ENCODE measurements at places on chromosomes 1 and 21.

- peak; percentile 74 for DNase-seq
Measured at GRCh38 chr1:170309389-170310013, 163.7 kb downstream of the NTMT2 start.

- no peak for DNase-seq
Measured at GRCh38 chr1:223745731-223746130, 33.4 kb downstream of the CAPN2 start.

DNA sequence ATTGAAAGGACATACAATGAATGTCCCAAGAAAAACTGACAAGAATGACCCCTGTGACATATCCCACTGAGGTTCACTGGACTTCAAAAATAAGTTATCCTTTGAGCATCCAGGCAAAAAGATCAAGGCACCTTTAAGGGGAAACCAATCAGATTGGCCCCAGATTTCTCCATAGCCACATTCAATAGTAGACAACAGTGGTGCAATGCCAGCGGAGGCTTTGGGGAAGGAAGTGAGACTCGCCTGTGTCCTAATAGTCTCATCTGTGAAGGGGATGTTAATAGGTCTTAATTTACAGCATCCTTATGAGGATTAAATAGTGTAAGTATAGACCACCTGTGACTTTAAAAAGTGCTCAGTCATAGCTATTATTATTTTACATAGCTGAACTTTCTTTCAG lies 21.5 kb downstream of the RPL5 start:
- DNase-seq, result no peak

DNA sequence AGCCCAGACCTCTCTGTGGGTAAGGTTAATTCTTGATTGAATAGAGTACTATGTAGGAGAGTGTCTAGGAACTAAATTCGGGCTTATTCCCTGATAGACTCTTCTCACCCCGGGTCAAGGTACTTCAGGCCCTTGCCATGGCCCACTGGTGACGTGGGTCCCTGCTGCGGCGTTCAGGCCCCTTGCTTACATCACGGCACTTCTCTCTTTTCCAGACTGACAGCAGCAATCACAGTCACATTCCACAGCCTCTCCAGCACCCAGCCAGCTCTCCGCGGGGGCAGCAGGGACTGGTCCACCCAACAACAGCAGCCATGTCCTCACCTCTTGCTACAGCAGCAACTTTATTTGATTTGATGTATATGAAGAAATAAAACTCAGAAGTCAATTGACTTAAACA lies 401.2 kb upstream of the VAMP3 start:
- DNase-seq, result no peak

DNA sequence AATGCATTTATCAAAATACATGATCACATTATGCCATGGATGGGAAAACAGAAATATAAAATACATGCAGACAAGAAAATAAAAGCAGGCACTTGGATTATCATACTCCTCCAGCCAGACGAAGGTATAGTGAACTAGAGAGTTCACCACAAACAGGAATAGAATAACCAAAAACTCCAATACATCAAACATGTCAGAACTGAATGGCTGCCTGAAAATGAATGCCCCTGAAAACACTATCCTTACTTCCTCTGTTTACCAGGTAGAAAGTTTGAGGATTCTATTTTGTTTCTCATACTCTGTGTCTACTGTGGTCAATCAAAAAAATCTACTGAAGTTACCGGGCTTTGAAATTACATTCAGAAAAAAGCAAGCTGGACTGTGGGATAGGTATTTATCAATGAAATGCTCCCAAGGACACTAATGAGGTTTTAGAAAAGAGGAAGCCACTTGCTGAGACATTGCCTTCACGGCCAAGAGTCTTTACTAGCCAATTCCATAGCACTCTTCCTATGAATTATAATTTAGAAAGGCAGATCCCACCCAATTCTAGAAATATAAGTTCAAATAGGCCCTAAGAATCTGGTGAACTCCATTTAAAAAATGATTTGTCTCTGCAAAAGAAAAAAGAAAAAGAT lies 197.7 kb downstream of the SMYD3 start:
- no peak for DNase-seq

DNA sequence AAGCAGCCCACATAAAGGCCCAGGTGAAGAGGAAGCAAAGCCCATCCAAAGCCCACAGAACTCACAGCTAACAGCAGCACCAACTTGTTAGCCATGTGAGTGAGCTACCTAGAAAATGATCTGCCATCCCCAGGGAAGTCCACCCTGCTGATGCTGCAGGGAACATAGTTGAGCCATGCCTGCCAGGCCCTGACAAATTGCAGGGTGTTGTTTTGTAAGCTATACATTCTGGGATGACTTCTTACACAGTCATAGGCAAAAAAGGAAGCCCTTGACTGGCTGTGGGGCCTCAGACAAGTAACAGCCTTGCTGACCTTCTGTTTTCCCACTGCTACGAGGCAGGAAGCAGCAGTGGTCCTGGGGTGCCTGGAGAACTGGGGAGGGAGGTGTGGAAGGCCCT lies 262.7 kb downstream of the MATN1 start:
- DNase-seq, result no peak

- DNase-seq, result peak; percentile 76
Measured at GRCh38 chr1:23343221-23344110, 618 bp downstream of the HNRNPR start.

DNA sequence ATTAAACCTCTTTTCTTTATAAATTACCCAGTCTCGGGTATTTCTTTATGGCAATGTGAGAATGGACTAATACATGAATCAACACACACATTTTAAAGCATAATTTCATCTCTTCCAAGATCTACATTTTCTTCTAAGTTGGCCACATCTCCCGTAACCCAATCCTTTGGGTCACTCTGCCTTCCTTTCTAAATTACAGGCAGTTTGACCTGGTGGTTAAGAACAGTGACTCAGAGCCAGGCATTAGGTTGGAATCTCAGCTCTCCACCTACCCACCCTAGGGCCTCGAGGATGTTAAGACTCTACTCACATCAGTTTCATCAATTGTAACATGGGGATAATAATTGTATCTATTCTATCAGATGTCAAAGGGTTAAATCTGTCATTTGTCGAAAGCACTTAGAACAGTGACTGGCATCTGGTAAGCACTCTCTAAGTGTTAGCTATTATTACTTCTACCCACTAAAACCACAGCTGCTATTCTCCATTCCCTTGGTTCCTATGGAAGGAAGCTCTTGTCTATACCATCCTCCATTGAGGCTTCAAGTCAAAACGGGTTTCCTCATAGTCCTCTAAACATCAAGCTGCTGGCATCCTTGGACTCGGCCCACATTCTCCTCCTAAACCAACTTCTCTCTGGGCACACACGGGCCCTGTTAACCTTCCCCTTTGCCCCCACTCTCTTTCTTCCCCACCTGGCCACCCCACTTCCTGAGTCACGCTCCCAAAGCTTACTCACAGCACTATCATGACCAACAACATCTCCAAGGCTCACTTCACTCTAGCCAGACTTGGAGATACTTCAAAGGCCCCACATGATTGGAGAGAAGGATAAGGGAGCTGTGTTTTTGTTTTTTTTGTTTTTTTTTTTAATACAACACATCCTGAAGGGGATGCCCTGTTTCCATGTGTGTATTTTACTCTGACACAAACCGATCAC lies 116.9 kb downstream of the TGFBR3 start:
- peak; percentile 63 for DNase-seq

DNA sequence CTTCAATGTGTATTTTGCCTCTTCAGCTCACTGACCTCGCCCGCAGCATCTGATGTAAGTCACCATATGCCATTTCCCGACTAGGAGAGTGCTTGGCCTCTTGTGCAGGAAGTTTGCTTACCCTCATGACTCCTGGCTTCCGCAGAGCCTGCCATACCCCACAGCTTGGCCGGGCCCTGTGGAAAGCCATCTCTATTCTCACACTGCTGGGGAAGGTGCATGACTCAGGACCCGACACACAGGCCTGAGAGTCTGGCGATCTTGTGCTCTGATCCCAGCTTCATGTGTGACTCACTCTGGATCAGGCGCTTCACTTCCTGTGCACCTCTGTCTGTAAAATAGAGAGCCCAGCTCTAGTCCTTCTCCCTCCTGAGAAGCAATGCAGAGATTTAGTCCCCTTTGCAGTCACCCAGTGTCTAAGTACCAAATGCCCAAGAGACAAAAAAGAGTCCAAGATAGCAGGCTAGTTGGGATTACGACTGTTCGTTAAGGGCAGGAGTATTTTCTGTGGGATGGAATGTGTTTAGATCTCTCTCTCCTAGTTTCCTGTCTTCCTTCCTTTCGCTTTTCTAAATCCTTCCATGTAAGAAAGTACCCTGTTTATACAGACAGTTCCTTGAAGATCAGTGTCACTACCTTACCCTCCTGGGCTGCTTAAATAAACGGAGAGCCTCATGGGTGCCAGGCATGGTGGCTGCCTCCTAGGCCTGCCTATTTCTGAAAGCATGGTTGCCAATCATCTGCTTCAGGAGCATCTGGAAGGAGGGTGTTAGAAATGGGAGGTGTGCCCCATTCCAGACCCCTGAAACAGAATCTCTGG lies 62.8 kb upstream of the KIF26B start:
- DNase-seq, result peak; percentile 69

- DNase-seq, result no peak
Measured at GRCh38 chr1:183807549-183808168, 2.7 kb downstream of the RGL1 start.

DNA sequence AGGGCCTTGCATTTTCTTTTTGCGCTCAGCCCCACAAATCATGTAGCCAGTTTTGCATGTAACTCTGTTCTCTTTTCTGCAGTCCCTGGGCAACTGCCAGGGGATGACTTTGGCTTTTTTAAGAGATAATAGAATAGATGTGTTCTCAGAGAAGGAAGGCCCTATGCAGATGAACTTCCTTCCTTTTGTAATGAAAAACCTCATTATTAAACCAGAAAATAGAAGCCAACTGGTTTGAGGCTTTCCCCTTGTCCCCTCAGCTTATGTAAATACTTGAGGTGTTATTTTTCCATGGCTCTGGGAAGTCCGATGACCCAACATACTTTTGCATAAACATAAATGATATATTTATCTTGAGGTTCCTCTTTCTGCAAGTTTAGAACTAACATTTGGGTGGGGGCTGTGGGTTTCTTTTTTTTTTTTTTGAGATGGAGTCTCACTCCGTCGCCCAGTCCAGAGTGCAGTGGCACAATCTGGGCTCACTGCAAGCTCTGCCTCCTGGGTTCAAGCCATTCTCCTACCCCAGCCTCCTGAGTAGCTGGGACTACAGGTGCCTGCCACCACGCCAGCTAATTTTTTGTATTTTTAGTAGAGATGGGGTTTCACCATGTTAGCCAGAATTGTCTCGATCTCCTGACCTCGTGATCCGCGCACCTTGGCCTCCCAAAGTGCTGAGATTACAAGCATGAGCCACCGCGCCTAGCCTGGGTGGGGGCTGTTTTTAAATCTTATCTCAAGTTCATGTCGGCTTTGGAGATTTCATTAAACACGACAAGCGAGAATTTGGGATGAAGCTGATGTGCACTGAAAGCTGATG lies 14.4 kb upstream of the FCRL5 start:
- DNase-seq, result no peak

DNA sequence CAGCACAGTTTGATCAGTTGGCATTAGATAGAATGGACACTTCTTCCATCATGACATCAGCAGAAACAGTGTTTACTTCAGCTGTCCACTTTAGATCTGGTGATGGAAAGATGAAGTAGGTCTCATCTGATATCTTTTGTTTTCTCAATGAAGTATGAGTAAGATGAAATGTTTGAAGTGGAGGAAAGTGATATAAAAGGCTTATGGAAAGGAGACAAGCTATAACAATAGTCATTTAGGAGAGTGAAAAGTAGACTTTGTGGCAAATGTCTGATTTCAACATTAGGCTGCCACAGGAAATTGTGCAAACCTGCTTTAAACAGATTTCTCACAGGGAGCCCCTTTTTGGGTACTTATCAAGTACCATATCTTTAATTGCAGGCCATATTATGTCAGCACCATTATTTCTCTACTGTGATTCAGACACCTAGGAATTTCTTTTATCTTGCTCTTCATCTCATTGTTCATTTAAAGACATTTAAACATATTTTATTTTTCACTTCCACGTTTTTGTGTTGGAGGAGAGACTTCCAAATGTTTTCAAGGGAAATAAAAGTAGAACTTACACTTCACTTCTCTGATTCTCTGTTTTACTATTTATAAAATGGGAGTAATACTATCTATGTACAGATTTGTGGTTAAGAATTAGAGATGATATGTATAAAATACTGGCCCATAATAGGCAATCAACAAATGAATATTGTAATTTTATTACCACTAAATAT lies 18.1 kb downstream of the PDC start:
- no peak for DNase-seq

DNA sequence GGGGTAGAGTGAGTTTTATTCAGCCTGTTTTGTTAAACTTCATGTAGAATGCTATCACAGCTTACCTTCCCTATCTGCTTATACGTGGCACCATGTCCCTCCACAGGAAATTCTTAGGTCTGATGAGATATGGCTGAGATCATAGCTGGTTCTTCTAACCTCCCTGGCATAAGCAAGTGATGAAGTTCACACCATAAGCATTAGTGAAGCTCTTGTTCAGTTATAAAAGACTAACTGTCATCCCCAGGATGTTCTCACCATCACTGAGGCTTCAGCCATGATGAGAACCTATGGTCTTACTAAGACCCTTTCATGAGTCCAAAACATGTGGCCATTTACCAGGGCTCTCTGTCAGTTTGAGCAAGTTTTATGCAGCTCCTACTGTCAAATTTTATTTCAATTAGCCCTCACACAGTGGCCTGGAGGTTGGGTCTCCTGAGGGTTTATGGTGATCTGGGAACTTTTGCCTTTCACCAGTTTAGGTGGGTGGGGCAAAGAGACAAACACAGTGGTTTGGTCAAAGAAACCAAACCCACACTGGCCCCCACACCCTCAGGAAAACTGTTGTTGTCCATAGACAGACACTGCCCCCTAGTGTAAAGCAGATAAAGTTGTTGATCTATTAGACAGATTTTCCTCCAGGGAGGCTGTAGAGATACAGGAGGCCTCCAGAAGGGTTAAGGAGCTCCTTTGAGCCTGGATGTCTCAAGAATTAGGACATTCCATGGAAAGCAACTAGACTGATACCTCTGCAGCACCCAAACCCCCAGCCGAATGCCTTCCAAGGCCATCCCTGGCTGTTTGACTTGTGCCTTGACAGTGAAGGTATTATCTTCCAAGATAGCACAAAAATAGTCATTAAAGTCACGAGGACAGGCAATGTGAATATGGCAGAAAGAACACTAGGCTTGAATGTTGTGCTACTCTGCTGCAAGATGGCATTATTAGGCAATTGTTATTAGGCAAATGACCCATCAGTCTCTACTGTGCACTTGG lies 5.0 kb downstream of the SLC22A15 start:
- no peak for DNase-seq

GRCh38 chr1:215489771-215490565 lies 77.1 kb upstream of the KCTD3 start:
- no peak for DNase-seq
